SK-N-DZ (cell line): ENCODE measurements at places on chromosomes 13 and 19.

GRCh38 chr19:13964776-13965175, 12.5 kb downstream of the DCAF15 start:
- no peak for DNase-seq

DNA sequence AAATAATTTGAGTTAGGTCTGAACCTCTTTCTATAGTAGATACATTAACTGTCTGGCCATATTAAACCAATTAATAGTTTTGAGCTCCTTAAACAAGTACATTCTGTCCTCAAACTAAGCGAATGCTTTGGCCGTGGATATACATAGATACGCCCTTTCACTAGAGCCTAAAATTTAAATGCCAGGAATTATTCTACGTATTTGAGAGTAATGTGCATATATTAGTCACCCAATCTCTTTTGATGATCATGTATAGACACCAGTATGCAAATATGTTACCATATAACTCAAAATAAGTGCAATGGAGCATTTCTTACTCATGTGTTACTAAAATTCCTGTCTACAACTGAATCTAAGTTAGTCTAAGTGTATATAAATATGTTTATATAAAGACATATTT, 70.4 kb downstream of the FLT1 start:
- no peak for DNase-seq

DNA sequence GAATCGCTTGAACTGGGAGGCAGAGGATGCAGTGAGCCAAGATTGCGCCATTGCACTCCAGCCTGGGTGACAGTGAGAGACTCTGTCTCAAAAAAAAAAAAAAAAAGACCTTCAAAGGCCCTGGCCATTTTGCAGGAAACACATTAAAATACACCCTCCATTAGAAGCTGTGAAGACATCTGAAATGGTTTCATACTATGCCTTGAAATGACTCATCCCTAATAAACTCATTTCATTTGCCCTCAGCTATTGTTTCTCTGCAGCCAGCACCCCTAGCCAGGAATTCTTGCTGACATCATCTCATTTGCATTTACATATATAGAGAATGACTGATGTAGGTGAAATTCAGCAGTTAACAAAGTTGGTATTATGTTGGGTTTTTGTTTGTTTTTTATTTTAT, 8.7 kb downstream of the EML2 start:
- DNase-seq = no peak

- DNase-seq = no peak
Observed at GRCh38 chr19:15636026-15636425, 4.7 kb upstream of the CYP4F3 start.

GRCh38 chr19:50315773-50316448, 13.3 kb downstream of the KCNC3 start:
- DNase-seq = peak; percentile 49

DNA sequence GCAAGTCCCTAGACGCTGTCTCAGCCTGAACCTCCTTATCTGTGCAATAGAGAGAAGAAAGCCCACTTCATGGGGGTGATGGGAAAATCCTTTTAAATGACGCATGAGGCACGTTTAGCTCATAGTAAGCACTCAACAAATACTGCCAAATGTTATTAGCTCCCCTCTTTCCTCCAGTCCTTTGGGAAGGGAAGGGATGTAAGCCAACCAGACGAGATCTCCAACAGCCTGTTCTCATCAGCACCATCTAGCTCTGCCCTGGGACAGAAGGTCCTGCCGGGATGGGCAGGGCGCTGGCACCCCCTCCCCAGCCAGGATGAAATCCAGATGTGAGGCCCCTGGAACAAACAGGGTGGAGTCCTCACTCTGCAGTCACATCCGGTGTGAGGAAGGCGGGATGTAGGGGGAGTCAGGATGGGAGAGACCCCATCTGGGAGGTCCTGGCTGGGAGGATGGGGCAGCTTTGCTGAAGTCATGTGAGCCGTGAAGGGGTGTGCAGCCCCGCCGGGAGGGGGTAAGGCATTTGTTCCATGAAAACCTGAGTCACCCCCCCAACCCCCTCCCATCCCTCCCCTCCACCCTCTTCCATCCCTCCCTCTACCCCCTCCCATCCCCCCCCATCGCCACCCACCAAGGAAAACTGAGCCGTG, 4.6 kb downstream of the S1PR2 start:
- DNase-seq = no peak

GRCh38 chr13:46905249-46905648, 8.4 kb upstream of the HTR2A start:
- no peak for DNase-seq

DNA sequence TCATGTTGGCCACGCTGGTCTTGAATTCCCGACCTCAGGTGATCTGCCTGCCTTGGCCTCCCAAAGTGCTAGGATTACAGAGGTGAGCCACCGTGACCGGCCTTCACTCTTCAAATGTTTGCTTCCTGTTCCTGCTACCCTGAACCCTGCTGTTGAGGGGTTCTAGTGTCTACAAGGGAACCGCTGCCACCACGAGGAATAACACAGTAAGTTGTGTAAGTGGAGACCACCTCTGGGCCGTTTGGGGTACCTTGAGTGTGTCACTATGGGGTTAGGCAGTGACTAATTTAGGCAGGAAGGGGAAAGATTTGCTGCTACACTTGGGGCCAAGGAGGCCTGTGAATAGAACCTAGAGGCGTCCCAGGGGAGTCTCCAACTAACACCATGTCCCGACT, 2.2 kb upstream of the MYADM start:
- no peak for DNase-seq

DNA sequence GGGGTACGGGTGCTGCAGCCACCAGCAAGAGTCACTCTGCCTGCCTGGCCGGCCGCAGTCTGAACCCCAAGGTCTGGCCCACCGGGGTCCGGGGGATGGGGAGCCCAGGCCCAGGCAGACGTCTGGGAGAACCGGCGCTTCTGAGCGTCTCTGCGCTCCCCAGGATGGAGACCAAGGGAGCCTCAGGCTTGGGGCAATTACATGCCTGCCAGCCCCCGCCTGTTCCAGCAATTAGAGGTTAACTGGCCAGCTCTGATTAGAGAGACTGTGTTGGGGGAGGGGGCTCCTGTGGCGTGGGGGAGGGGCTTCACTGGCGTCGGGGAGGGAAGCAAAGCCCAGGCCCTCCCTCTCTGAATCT, 11.9 kb downstream of the MEIS3 start:
- no peak for DNase-seq

DNA sequence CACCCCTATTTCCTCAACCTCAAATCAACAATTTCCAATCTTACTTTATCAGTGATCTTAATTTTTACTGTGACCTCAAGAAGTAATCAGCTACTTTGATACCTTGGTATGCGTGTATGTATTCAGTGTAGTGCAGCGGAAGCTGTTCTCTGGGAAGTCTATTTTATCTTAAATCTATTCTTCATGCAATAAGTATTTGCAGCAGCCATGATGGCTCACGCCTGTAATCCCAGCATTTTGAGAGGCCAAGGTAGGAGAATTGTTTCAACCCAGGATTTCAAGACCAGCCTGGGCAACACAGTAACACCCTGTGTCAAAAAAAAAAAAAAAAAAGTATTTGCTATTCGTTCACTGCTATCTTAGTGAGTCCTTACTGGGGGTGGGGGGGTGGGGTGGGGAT, 6.5 kb downstream of the SLC25A30 start:
- DNase-seq = no peak

DNA sequence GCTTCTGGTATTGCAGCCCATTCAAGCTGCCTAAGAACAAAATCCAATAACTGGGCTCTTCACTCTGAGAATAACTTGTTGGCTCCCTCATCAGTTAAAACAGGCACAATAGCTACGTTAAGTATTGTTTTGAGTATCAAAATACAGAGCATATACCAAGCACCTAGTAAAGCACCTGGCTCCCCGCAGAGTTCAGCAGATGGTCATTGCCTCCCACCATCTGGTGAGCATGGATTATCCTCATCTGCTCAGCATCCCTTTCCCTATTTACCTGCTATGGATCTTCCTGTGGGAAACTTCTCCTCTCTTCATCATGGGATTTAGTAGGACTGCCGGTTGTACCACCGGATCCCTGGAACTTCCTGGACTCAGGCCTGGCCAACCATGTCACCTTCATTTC, 199.2 kb upstream of the MAB21L1 start:
- no peak for DNase-seq

GRCh38 chr13:72104656-72105180, 237.7 kb upstream of the DACH1 start:
- DNase-seq = no peak

- DNase-seq = no peak
Observed at GRCh38 chr19:38699647-38700349, 44.5 kb downstream of the CAPN12 start.

GRCh38 chr13:105625691-105626090, 909.8 kb downstream of the EFNB2 start:
- DNase-seq = no peak

DNA sequence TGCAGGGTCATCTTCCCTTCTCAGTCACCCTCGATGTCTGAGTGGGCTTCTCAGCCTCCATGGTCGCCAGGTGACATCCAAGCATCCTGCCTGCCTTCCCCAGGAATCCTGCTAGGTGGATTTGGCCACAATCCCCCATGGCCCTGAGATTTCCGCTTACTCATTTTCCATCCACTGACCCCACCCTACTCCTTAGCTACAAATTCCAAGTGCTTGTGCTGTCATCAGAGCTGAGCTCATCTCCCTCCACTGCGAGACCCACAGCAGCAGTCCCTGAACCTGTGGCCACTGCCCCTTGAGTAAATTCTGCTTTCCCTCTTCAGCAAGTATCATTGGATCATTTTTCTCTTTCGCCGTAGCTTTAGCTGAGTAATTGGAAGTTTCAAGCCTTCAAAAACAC, 90.5 kb upstream of the ANKRD10 start:
- no peak for DNase-seq

GRCh38 chr19:1451916-1452801, 2.2 kb downstream of the APC2 start:
- peak; percentile 84 for DNase-seq

GRCh38 chr13:92512852-92513251, 713.8 kb upstream of the GPC6 start:
- DNase-seq = no peak
